ENCODE measurements at places on chromosomes 5 and 9. TPM values are rescaled to one million over a fixed set of nuclear protein-coding genes. Genes with fewer than 3 reads are reported as not detected.

DNA sequence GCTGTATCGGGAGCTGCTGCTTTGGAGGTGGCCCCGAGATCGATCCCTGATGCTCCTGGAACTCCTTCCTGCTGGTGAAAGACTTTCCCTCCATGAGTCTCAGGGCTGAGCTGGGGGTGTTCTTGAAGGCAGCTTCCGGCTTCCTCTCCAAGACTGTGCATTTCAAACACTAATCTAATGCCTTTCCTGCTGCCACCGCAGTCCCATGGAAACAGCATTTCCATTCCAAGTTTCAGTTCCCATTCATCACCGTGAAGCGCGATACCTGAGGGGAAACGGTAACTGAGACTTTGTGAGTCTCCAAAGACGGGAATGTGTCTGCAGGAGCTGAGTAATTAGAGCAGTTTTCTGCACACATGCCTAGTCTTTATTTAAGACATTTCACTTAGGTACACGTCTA is 230.1 kb downstream of the PAX5 start:
- H3K4me3 ChIP-seq = no peak overlapping the region
- H3K36me3 ChIP-seq = no peaks in the 10 kb centered on the region
- no peak overlapping the region for H3K27ac ChIP-seq
- H3K4me1 ChIP-seq = no peaks in the 10 kb centered on the region
- DNase-seq = no peak

DNA sequence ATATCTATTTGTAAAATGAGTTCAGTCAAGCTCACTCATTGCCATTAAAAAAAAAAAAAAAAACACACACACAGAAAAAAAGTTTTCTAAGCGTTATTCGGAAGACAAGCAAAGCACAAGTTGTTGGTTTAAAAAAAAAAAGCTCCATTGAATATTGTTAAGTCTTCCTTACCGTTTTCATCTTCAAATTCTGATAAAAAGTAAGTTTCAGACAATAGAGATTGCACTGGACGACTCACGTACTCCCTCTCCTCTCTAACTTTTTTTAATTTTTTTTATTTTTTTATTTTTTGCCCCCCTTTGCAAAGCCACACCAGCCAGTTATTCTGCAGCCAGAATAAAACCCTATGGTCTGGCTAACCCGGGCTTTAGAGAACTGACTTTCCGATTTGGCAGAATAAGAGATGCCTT is 544 bp downstream of the ADAMTS6 start:
- peak overlapping the region; percentile 95 for H3K4me3 ChIP-seq
- peaks cover 17% of the 10 kb centered on the region for H3K4me1 ChIP-seq
- no peaks in the 10 kb centered on the region for H3K36me3 ChIP-seq
- no peak for DNase-seq

- no peaks in the 10 kb centered on the region for H3K27me3 ChIP-seq
- no peaks in the 10 kb centered on the region for H3K36me3 ChIP-seq
- no peaks in the 10 kb centered on the region for H3K4me1 ChIP-seq
- H3K27ac ChIP-seq = no peak overlapping the region
- no peak overlapping the region for H3K4me3 ChIP-seq
These were observed 568.6 kb upstream of the DAP start for GRCh38 chr5:11329679-11330078.

The PCDHB15 gene
- 1.6 TPM for total RNA-seq

The FAM221B gene
- not detected for total RNA-seq
